Peyer's patch (tissue), 4 donors: ENCODE measurements at places on chromosomes 6 and 20.
A peak's percentile ranks its signal among the peaks of the same experiment; 100 is the strongest.

DNA sequence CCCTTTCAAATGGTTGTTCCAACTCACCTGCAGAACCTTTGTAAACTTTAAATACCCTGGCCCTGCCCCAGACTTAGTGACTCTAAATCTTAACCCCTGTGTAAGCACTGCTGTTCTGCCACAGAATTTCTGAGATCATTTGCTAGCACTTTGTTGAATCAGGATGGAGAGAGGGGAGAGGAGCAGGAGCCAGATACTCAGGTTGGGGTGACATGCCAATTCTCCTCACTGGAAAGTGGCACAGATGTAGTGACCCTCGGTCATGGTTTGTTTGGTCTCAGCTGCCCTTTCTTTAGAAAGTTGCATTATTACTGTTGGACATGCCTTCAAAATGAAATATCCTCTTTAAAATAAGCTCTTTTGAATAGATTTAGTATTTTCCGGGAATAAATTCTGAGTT, 168.0 kb downstream of the ZFAND3 start:
- DNase-seq: no peak

DNA sequence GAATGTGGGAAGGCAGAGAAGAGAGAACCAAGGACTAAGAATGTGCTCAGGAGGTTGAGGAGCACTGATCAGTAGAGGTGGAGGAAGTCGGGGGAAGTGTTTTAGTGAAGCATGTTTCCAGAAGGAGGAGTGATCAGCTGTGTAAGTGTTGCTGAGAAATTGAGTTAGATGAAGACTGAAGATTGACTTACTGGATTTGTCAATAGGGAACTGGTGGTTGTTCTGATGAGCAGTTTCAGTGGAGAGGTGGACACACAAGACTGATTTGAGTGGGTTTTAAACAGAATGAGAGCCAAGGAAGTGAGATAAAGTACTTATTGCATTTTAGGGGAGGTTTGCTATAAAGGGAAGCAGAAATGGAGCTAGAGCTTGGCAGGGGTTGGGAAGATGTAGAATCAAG, 182.6 kb downstream of the CDKAL1 start:
- DNase-seq: no peak

GRCh38 chr6:3756546-3756945, 5.0 kb upstream of the PXDC1 start:
- peak; percentile 56 for DNase-seq

GRCh38 chr6:111805511-111806164, 67.6 kb downstream of the FYN start:
- no peak for DNase-seq

DNA sequence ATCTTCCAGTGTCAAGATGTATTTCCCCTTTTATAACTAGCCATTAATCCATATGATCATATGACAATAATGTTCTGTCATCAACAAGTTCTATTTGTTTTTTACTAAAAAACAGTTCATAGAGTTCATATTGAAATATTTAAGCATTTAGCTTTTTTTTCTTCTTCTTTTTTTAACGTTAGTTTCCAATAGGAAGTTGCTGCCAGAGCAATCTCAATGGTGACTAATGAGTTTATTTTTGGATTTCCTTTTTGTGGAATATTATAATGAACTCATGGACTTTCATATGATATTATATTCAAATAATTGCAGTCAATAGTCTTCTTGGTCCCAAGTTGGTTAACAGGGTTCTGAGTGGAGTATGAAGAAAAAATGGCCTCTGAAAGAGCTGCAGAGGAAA, 343.3 kb downstream of the BCKDHB start:
- no peak for DNase-seq

- DNase-seq: no peak
These were observed 23.3 kb upstream of the SGK2 start for GRCh38 chr20:43535370-43536004.
